ENCODE measurements at places on chromosomes 6 and 20. TPM values are rescaled to one million over a fixed set of nuclear protein-coding genes. Genes with fewer than 3 reads are reported as not detected.

Gene VSTM2L
- total RNA-seq = 120 TPM

DNA sequence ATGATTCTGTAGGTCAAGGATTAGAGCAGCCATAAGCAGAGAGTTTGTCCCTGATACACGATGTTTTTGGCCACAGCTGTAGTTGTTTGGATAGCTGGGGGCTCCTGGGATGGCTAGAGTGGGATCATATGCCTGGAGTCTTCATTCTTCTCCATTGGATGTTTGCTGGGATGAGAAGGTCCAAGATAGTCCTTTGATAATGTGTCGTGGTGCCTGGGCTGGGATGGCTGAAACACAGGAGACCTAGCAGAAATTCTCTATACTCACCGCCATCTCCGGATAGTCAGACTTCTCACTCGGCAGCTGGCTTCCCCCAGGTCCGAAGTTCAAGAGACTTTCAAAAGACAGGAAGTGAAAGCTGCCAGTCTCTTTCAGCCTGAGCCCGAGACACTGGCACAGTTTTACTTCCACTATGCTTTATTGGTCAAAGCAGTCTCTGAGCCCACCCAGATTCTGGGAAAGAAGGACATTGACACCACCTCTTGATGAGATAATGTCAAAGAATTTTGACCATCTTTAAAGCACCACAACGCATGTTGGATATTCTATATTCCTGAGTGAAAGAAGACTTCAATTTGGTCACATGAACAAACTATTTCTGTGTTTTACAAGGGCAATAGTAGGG is 16.0 kb downstream of the MARCKS start:
- DNase-seq = peak; percentile 74

- DNase-seq = no peak
Measured at GRCh38 chr20:54220722-54221121, 12.8 kb downstream of the PFDN4 start.

Gene PCMT1
- total RNA-seq = 114 TPM

Gene PXMP4
- 12.2 TPM for total RNA-seq

- DNase-seq = peak; percentile 34
Measured at GRCh38 chr20:62838128-62838891, 21.5 kb downstream of the COL9A3 start.

Gene LCA5
- 3.6 TPM for total RNA-seq

Gene PSMB1
- 146 TPM for total RNA-seq

Gene STK4
- total RNA-seq = 14.4 TPM

Gene PPARD
- total RNA-seq = 22.6 TPM

GRCh38 chr20:22531756-22532155 is 52.6 kb downstream of the FOXA2 start:
- DNase-seq = no peak

Gene DSP
- total RNA-seq = 239 TPM

Gene SLC22A16
- total RNA-seq = not detected

Gene SLC26A8
- total RNA-seq = not detected
